ENCODE measurements at places on chromosomes 6 and 20.

DNA sequence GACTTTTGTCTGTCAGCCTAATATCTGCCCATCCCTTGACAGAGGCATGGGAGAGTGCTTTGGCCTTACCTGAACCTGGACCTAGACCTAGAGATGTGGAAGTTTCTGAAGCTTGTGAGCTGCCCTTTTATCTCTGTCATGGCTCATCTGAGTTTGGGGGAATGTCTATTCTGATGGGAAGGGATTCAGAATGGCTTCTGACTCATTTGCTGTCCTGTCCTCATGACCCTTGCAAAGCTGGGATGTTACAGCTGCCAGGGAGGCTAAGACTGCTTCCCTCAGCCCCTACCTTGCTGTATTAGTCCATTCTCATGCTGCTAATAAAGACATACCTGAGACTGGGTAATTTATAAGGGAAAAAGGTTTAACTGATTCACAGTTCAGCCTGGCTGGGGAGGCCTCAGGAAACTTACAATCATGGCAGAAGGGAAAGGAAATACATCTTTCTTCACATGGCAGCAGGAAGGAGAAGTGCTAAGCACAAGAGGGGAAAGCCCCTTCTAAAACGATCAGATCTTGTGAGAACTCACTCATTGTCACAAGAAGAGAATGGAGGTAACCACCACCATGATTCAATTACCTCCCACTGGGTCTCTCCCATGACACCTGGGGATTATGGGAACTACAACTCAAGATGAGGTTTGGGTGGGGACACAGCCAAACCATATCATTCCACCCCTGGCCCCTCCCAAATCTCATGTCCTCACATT is 252.2 kb downstream of the ERMARD start:
- no peak for DNase-seq

DNA sequence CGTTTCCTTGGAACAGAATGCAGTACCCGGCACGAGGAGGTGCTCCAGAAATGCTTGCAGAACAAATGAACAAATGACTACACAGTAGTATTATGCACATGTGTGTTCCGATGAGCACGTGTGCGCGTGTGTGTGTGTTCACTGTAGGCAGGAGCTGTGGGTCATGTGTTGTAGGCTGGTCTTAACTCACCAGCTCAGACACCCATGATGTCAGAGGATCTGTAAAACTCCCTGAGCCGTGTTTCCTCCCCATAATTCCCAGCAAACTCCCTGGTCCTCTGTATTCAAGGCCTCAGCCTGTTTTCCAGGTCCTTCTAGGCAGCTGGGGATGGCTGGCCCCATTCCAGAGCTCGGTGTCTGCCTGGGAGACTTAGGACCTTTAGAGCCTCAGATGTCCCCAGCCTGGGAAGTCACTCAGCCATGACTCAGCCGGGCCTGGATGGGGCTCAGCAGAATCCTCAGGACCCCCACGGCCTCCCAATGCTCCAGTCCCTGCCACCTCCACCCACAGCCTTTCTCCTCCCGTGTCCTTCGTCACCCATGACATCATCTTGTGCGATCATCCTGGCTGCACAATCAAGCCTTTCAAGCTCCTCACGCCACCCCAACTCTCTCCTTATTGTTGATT is 475.0 kb upstream of the SULF2 start:
- DNase-seq = peak; percentile 66

DNA sequence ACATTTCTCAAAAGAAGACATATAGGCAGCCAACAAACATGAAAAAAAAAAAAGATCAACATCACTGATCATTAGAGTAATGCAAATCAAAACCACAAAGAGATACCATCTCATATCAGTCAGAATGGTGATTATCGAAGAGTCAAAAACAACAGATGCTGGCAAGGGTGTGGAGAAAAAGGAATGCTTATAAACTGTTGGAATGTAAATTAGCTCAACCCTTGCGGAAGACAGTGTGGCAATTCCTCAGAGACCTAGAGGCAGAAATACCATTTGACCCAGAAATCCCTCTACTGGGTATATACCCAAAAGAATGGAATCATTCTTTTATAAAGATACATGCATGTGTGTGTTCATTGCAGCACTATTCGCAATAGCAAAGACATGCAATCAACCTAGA is 303.8 kb upstream of the THEMIS start:
- DNase-seq = no peak

- DNase-seq = no peak
Measured at GRCh38 chr6:10402648-10403311, 12.1 kb downstream of the TFAP2A start.

GRCh38 chr6:106510090-106510970 is 119.0 kb downstream of the RTN4IP1 start:
- DNase-seq = peak; percentile 76

DNA sequence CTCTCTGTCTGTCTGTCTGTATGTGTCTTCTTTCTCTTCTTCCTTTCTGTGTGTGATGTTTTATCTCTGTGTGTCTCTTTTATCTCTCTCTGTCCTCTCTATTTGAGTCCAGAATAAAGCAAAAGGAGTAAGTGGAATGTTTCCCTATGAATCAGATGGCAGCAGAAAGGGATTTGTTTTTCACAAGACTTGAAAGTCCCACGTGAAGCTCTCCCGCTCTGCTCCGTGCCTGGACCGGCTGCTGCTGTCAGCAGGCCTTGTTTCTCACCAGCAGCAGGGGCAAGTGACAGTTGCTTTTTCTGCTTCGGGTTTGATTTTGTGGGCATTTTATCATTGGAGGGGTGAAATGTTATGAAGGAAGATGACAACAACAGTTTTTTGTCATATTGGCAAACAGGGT is 212.7 kb downstream of the PACRG start:
- peak; percentile 28 for DNase-seq

DNA sequence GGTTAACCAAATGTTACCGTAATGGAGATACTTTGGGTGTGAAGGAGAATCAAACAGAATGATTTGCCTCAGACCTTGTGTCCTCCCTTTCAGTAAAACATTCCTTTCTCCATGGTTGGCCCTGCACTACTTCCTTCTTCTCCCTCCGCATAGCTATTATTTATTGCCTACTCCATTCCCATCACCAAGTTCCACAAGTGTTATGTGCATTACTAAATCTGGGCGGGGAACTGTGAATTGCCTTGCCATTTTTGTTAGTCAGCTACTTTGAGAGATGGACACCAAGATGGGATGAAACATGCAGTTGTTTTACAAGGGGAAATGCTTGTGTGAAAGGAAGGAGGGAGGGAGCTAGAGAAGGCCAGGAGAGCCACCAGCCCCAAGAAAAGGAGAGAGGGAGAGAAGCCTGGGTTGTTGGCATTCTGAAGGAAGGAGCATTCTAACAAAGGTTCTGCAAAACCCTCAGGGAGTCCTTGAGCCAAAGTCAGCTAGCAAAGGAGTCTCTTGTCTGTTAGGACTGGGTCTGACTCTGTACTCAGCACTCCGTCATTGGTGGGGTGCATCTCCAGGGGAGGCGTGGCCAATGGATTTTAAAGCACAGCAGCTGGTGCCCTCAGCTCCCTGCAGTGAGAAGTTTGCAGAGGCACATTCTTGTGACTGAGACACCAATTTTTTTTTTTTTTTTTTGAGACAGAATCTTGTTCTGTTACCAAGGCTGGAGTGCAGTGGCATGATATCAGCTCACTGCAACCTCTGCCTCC is 83.6 kb upstream of the CHD6 start:
- DNase-seq = no peak

Data from heart left ventricle (tissue), 16 donors.